ENCODE measurements at places on chromosomes 7 and 10.
A peak's percentile ranks its signal among the peaks of the same experiment; 100 is the strongest.

DNA sequence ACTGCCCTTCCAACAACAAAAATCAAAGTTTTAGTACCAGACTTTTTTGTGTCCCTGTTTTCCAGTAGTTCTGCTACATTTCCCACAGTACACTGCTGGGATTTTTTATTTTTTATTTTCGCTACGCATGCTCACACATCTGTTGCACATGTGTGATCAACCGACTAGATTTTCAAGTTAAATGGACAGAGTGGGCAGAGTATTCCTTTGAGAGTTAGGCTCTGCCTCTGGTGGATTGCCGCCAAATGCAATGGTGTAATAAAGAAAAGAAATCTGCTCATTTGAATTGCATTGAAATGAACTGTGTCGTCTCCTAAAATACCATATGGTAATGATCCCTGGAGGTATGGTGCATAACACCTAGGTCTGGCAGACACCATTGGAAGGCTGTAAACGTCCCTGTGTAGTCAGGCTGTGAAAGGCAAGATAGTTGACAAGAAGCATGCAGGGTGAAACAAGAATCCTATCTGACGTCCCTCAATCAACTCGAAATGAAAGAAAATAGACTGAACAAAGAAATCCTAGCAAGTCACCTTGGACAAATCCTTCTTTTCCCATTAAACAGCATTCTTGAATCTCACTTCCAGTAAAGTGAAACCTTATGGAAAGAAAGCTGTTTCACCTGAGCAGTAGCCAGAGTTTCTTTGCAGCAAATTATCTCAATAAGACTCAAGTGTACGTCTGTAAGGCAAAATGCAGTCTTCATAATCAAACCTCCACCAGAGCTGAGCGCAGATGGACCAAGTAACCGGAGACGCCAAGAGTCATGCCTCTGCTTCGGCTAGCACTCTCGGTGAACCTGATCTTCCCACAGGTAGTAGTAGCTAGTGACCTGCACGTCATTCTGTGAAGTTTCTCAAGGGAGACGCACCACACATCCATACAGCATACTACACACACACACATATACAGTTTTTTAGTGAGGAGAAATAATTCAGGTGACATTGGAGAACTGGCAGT lies 357.3 kb downstream of the CRPPA start:
- DNase-seq: no peak

GRCh38 chr10:90571481-90572258 lies 286.2 kb downstream of the HTR7 start:
- no peak for DNase-seq

DNA sequence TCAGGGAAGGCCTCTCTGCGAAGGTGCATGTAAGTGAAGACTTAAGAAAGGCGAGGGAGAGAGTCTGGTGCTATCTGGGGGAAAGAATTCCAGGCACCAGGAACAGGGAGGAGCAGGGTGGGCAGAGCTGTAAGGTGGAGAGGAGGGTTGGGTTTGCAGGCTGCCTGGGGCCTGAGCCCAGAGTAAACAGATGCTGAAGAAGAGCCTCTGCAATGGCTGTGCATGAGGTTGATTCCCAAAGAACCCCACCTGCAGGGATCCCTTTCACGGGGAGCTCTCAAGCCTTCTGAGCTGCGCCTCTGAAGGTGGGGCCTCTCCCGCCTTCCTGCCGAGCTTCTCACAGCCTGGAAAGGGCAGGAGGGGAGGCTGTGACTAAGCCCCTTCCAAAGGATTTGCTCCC lies 115.1 kb downstream of the RNF216 start:
- DNase-seq: no peak

GRCh38 chr7:34160261-34160752 lies 255.0 kb downstream of the BMPER start:
- DNase-seq: no peak

GRCh38 chr7:101845974-101846373 lies 28.5 kb downstream of the CUX1 start:
- no peak for DNase-seq

DNA sequence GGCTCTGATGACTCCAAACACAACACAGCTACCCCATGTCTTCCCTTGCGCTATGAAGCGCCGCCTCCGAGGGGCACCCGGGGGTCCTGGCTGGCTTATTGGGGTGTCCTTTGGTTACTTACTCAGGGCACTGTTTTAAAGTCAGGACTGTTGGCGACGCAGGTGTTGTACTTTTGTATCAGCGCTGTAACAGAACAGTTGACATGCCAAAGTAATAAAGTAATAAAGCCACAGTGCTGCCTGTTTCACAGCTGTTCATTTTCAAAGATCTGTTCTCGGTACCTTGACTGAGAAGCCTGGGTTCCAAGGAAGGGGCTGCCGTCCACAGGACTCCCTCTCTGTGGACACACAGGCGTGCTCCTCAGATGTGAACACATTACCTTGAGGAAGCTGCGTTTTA lies 64.1 kb downstream of the WDR37 start:
- DNase-seq: no peak

GRCh38 chr7:31398815-31399214 lies 58.3 kb upstream of the NEUROD6 start:
- DNase-seq: no peak

- peak; percentile 3 for DNase-seq
These were observed 201.3 kb downstream of the JCAD start for GRCh38 chr10:29857843-29858701.

Data from OCI-M1 (cell line).